ENCODE measurements at places on chromosomes 3 and 15.

- no peak for DNase-seq
These were observed 1261.6 kb upstream of the GBE1 start for GRCh38 chr3:83023086-83023485.

DNA sequence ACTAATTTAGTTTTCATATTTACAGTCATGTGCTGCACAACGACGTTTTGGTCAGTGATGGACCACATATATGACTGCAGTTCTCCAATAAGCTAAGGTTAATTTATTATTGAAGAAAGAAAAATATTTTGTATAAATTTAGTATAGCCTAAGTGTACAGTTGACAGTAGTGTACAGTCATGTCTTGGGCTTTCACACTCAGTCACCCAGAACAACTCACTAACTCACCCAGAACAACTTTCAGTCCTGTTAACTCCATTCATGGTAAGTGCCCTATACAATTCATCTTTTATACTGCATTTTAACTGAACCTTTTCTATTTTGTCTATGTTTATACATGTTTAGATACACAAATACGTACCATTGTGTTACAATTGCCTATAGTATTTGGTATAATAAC, 3.8 kb upstream of the GABRR3 start:
- no peak for DNase-seq

GRCh38 chr15:92877000-92877399, 23.1 kb upstream of the CHD2 start:
- no peak for DNase-seq

DNA sequence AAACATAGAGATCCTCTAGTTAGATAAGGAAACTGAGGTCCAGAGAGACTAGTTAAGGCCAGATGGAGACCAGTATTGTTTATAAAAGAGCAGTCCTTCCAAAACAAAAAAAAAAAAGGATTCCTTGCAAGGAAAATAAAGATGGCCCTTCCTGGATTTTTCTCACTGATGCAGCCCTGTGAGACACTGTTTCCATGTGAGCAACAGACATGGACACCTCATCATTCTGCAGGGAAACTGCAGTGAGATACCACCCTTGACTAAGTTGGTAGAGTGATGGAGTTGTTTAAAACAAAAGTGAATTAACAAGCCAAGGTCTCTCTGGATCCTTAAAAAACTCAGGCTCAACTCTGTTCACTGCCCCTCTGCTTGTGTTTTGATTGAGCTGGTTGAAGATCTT, 65.6 kb upstream of the MYZAP start:
- no peak for DNase-seq

- DNase-seq = no peak
These were observed 5.7 kb downstream of the SLC6A20 start for GRCh38 chr3:45790596-45790995.

DNA sequence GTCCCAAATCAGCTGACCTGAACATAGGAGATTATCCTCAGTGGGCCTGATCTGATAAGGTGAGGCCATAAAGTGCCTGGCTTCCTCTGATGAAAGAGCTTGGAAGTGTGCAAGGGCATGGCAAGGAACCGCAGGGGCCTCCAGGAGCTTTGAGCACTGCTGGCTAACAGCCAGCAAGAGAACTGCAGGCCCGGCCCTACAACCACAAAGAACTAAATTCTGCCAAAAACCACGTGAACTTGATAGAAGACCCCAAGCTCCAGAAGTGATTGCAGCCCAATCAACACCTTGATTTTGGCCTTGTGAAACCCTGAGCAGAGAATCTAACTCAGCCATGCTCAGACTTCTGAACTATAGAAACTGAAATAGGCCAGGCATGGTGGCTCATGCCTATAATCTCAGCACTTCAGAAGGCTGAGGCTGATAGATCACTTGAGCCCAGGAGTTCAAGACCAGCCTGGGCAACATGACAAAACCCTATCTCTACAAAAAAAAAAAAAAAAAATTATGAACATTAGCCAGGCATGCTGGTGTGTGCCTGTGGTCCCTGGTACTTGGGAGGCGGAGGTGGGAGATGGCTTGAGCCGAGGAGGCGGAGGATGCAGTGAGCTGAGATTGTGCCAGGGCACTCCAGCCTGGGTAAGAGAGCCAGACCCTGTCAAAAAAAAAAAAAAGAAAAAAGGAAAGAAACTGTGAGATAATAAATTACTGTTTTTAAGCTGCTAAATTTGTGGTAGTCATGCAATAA, 7.7 kb upstream of the DIS3L start:
- DNase-seq = no peak

DNA sequence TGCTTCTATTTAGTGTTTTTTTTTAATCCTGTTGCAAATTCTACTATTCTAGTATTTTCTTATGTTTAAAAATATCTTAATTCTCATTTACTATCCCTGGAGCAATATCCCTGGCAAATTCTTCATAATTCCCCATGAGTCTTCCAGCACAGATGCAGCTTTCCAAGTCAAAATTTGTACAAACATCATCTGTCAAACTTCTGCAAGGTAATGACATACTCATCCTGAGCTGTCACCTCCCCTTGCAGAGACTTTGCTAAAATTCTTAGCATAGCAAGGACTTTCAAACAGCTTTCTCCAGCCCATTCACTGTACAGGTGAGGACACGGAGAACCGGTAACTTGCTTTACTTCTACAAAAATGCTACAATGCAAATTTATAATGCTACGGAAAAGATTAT, 28.6 kb upstream of the VGLL4 start:
- DNase-seq = no peak

DNA sequence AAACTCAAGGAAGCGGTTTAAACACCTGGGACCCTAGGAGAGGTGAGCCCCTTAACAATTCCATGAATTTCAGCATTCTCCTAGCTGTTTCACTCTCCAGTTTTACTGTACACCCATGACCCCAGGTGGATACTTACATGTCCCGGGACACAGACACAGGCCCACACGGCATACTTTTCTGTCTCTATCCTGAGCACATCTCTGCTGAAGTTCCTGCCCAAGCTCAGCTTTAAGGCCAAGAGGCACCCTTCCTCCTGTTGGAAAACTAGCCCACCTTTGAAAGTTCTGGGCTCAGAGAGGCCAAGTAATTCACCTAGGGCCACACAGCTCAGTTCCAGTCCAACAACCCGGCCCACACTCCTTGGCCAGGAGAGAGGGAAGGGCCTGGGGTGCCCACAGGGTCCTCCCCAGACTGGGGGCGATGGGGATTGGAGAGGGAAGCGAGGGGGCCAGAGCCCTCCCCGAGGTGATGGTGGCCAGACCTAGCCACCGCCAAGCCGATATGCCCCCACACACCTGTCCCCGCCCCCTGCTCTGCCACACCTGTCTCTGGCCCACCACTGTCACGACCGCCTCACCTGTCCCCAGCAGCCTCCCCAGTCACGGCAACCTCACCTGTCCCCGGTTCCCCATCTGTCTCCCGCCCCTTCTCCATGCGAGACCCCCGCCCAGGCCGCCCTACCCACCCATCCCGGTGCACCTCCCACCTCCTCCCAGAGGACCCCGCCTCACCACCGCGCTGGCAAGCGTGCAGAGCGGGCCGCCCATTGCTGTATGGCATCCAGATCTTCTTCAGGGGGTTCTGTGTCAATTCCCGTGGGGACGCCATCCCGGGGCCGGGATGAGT, 431 bp downstream of the PFKFB4 start:
- no peak for DNase-seq

DNA sequence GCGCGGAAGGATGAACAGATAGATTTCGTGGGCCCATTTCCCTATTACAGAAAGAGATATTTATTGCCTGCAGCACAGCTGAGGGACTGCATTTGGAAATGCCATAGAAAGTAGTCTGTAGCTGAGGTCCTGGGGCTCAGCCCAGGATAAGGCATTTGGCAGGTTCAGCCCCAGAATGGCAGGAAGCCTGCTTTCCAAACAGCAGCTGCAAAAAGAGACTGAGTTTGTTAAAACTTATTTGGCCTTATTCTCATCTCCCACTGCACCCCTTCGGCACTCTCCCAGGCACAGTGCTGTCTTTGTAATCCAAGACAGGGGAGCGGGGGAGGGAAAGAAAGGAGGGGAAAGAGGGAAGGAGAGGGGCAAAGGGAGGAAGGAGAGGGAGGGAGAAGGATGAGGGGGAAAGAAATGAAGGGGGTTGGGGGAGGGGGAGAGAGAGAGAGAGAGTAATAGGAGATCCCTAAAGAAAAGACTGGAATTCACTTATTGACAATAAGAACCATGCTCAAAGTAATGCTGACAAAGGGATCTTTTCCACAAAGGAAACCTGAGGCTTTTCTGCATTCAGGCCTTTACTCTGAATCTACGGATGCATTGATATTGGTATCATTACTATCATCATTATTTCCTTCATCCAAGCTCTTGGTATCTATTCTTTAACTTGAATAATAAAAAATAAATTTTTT, 94.0 kb upstream of the LRRN1 start:
- peak; percentile 94 for DNase-seq

DNA sequence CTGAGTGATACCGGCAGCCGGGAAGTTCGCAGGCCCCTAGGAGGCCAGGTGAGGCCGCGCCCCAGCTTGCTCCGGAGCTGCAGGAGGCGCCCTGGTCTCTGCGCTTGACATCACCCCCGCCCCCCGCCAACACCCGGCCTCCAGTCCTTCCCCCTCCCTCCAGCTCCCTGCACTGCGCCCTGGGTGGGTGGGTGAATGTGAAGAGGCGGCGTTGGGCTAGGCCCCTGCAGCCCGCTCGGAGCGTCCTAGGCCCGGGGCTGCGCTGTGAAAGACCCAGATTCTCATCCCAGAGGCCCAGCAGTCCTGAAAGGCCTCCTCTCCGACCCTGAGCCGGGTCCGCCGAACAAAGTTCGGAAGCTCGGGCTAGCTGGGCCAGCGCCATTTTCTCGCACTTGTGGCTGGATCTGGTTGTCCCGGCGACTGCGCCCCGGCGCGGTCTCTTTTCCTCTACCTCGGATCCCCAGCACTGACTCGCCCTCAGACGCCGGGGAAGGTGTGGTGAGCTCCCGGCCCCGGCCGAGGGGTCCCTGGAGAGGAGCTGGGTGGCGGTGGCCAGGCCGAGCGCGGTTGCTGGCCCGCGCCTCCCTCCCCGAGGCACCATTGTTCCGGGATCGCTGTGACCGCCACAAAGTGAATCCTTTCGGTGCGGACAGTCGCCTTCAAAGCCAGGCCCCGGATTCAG, 12.9 kb downstream of the ZIC4 start:
- no peak for DNase-seq

- DNase-seq = no peak
These were observed 5.6 kb downstream of the MBD4 start for GRCh38 chr3:129434140-129434539.

- DNase-seq = no peak
These were observed 2.2 kb upstream of the BCL6 start for GRCh38 chr3:187747506-187747905.

All from femur (tissue), 1 donor.